ENCODE measurements at places on chromosomes 1 and 21.

- DNase-seq, result peak; percentile 85
These were observed 24.1 kb downstream of the CELA3A start for GRCh38 chr1:22025368-22026155.

GRCh38 chr1:152186556-152187285, 27.7 kb upstream of the RPTN start:
- no peak for DNase-seq

GRCh38 chr1:160971618-160972056, 17.0 kb upstream of the ITLN2 start:
- no peak for DNase-seq

- no peak for DNase-seq
These were observed 163.2 kb downstream of the IER5 start for GRCh38 chr1:181251713-181252075.

GRCh38 chr1:39128959-39129358, 75.5 kb upstream of the MACF1 start:
- no peak for DNase-seq

GRCh38 chr1:69929308-69930057, 275.9 kb downstream of the LRRC40 start:
- DNase-seq, result no peak

DNA sequence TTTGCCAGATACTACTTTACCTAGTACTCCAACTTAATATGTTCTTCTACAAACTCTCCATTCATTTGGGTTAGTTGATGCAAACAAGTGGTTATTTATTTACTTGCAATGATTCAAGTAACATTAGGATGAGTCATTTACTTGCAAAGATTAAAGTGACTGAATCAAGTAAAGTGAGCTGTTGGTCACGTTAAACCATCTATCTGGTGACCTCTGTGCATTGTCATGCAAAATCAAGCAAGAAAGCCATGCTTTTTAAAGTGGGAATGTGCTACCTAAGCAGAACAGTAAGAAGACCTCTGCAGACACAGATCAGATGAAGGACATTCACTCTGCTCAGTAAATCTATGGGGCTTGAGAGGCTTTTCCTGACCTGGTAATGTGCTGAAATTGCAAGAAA, 254.7 kb downstream of the LRRIQ3 start:
- DNase-seq, result no peak

GRCh38 chr1:203130358-203130985, 2.9 kb downstream of the ADORA1 start:
- no peak for DNase-seq

GRCh38 chr1:246569248-246570238, 3.3 kb downstream of the CNST start:
- DNase-seq, result peak; percentile 30

- no peak for DNase-seq
These were observed 27.9 kb upstream of the KIF21B start for GRCh38 chr1:201051399-201051798.

GRCh38 chr1:79708646-79709265, 702.2 kb upstream of the ADGRL4 start:
- no peak for DNase-seq

GRCh38 chr1:76928522-76928921, 61.2 kb downstream of the ST6GALNAC5 start:
- DNase-seq, result no peak

DNA sequence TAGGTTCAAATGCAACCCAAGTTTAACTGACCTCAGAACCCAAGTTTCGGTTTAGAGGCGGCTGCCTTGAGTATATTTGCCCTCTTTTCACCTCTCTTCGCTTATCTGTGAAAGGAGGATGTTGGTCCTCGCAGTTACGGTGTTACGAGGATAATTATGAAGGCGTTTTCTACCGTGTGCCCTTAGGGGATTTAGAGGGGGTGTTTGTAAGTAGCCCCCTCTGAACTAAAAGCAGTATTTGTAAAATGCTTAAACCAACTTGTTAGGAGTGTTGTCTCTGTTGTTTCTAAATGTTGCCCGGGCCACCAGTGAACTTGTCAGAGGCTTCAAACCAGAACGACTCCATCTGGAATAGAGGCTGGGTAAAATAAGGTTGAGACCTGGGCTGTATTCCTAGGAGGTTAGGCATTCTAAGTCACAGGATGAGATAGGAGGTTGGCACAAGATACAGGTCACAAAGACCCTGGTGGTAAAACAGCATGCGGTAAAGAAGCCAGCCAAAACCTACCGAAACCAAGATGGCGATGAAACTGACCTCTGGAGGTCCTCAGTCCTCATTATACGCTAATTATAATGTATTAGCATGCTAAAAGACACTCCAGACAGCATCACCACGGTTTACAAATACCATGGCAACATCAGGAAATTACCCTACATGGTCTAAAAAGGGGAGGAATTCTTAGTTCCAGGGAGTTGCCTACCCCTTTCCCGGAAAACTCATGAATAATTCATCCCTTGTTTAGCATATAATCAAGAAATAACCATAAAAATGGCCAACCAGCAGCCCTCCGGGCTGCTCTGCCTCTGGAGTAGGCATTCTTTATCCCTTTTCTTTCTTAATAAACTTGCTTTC, 1.0 kb upstream of the PSRC1 start:
- DNase-seq, result no peak

GRCh38 chr1:17308593-17308992, 596 bp downstream of the PADI4 start:
- DNase-seq, result no peak

GRCh38 chr21:39377444-39378050, 28.7 kb upstream of the HMGN1 start:
- no peak for DNase-seq

DNA sequence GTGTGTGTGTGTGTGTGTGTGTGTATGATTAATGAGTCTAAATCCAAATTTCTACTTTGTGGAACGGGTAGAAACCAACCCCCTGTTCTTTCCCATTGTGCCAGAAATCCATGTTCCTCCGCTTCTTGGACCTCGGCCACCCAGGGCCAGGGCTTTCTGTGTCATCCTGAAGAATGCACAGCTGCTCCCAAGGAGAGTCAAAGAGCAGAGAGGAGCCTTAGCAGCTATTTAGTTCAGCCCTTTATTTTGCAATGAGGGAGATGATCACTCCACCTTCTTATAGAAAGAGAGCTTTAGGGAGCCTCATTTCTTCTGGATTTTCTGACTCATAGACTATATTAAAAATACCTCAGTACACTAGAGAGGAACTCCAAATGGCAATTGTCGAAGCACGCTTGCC, 489.3 kb upstream of the VAMP3 start:
- DNase-seq, result no peak

All from effector CD4-positive, alpha-beta T cell (primary cell).